ENCODE measurements at places on chromosomes 1 and 21. TPM values are rescaled to one million over a fixed set of nuclear protein-coding genes. Genes with fewer than 3 reads are reported as not detected.

The KIAA0040 gene
- total RNA-seq = 46.9 TPM

The DCDC2B gene
- total RNA-seq = 3.2 TPM

DNA sequence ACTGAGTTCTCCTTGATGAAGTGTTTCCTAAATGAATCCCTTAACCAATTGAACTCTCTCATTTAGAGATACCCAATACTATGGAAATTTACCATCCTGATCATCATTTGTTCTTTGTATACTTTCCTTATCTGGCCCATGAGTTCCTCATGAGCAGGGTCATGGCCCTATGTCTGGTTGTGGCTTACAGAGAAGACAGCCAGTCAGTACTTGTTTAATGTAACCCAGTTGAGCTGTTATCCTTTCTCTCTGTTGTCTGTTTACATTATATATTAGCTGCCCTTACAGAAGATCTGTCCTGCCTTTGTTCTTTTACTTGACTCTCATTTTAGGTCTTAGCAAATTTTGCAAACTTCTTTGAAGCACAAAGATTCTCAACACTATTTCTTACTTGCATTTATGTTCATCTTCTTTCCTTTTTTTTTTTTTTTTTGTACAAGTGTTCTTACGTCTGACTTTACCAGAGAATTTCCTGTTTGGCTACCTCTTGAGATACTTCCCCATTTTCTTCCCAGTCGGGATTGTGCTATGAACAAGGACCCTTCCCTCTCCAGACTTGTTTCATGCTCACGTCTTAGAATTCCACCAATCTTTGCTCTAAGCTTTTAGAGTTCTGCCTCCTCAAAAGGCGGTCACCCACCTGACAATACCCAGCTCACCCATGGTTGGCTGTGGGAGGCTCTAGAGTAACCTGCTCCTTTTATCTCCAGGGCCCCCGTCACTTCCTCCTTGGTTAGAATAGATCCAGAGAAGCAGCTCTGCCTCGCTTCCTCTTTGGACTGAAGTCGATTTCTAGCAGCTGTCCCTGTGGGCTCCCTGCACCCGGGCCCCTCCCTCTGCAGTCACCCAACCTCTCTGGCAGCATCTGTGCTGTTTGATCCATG lies 53.6 kb upstream of the RUNX1 start:
- H3K4me1 ChIP-seq = peaks cover 9% of the 10 kb centered on the region
- H3K4me3 ChIP-seq = no peak overlapping the region
- peak overlapping the region; percentile 46 for H3K27ac ChIP-seq
- no peaks in the 10 kb centered on the region for H3K27me3 ChIP-seq

GRCh38 chr1:227654858-227655752 lies 80.0 kb downstream of the JMJD4 start:
- no peaks in the 10 kb centered on the region for H3K27me3 ChIP-seq
- H3K4me1 ChIP-seq = no peaks in the 10 kb centered on the region
- H3K4me3 ChIP-seq = no peak overlapping the region
- DNase-seq = no peak

DNA sequence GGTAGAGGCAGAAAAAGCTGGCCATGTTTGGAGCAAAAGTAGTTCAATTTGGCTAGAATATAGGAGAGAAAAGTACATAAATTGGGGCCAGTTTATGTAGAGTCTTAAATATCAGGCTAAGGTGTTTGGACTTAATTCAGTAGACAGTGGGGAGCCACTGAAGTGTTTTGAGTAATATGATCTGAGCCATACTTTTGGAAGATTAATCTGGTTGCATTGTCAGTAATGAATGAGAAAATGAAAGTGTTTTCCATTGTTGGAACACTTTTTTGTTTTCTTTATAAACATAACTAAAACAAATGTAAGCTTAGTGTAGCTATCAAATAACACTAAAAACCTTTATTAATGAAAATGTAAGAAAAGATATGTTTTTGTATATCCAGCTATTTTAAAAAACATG lies 42.1 kb downstream of the POU2F1 start:
- DNase-seq = no peak
- H3K27ac ChIP-seq = no peak overlapping the region
- peaks cover 24% of the 10 kb centered on the region for H3K4me1 ChIP-seq
- no peaks in the 10 kb centered on the region for H3K36me3 ChIP-seq
- H3K4me3 ChIP-seq = no peak overlapping the region

Measured in lower lobe of right lung (tissue), 2 donors.